Mesothelial cell of epicardium (in vitro differentiated cells): ENCODE measurements at places on chromosomes 11 and 22. TPM values are rescaled to one million over a fixed set of nuclear protein-coding genes. Genes with fewer than 3 reads are reported as not detected.

FGF4 gene
- total RNA-seq: not detected in 3 replicates

OR52E6 gene
- total RNA-seq: not detected in 3 replicates

GRCh38 chr22:41243361-41243760, 2.6 kb upstream of the CHADL start:
- DNase-seq: no peak

- no peak for DNase-seq
Measured at GRCh38 chr22:42521228-42521546, 1.6 kb upstream of the RRP7A start.

DNA sequence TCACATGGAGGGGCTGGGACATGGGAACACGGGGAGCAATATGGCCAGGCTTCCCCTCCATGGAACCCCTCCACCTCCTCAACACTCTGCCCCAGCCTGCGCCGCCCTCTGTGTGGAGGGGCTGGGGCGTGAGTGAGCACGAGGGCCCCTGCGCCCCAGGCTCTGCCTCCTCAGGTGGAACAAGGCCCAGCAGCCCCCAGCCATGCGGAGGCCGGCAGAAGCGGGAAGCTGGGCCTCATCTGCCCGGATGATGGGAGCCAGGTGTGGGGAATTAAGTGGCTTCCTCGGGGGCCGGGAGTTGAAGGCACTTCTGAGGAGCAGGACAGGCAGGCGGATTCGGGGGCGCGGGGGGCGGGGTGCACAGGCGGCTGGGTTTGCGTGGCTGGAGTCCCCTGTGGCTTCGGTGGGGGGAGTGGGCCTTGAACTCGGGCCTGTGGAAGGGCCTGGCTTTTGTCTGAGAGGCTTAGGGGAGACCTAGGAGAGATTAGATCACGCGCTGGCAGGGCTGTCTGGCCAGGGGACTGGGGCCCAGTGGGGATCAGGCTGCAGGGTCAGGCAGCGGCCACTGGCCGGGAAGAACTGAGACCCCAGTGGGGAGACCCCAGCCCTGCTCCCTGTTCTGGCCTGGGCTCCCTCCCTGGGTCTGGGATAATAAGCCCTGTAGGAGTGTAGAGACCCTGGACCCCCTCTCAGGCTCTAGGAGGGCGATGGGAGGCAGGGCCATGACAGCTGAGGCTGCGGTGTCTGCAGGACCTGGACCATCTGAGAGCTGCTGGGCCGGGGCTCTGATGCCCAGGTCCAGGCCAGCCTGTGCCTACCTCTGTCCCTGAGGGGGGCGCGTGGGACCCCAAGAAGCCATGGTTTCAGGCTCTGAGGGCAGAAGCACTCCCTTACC, 13.3 kb downstream of the PRR33 start:
- DNase-seq: peak; percentile 27

CDC42EP2 gene
- 10.9 to 12.3 TPM (median 11.7 TPM) in 3 replicates for total RNA-seq

- DNase-seq: no peak
Measured at GRCh38 chr22:23684561-23685031, 6.2 kb upstream of the RGL4 start.

DNA sequence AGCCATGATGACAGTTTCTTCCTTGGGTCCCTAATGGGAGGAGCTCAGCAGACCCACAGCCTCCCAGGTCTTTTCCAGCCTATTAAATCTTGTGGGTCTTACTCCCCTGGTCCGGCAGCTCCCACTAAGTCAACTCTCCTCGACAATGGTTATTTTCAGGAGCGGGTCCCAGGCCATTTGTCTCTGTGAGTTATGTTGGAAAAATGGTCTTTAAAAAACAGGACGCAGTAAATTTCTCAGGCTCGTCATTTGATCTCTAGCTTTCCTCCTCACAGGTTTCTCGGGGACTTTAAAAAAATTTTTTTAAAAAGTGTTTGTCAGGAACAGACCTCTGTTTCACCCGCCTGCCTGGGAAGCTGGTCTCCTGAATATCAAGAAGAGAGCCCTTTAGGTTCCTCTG, 397.5 kb upstream of the NARS2 start:
- no peak for DNase-seq

- no peak for DNase-seq
Measured at GRCh38 chr22:26768952-26769351, 111.6 kb downstream of the MIAT start.

- DNase-seq: peak; percentile 96
Measured at GRCh38 chr22:24951942-24952836, at the start of gene KIAA1671. TSS of gene KIAA1671 (plus strand) at chr22:24952716. CDS start at chr22:25028000, 75,284 bp downstream.

GRCh38 chr22:36364255-36365019, 23.3 kb downstream of the MYH9 start:
- DNase-seq: no peak

DNA sequence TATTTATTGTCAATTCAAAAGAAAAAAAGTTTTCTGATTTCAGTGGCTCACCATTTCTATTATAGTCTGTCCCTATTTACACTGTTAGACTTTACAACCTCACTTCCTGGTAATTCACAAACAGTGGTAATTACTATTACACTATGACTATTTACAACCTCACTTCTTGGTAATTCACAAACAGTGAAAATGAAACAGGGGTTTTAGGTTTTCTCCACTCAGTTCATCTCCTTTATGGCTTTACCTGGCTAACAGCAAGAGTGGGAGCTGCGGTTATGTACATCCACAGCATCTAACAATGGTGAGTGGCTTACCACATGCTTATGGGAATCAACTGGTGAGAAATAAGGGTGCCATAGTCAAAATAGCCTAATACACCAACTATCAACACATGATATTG, 166.4 kb downstream of the CASP12 start:
- no peak for DNase-seq

- DNase-seq: no peak
Measured at GRCh38 chr11:44770401-44770800, 43.6 kb downstream of the TSPAN18 start.

UBQLN3 gene
- 0.63 to 1.2 TPM (median 0.71 TPM) in 3 replicates for total RNA-seq

GRCh38 chr11:48107188-48107704, 109.4 kb upstream of the OR4B1 start:
- no peak for DNase-seq

GRCh38 chr11:115362997-115363396, 141.2 kb downstream of the CADM1 start:
- no peak for DNase-seq
